ENCODE measurements at places on chromosomes 7 and 10.

DNA sequence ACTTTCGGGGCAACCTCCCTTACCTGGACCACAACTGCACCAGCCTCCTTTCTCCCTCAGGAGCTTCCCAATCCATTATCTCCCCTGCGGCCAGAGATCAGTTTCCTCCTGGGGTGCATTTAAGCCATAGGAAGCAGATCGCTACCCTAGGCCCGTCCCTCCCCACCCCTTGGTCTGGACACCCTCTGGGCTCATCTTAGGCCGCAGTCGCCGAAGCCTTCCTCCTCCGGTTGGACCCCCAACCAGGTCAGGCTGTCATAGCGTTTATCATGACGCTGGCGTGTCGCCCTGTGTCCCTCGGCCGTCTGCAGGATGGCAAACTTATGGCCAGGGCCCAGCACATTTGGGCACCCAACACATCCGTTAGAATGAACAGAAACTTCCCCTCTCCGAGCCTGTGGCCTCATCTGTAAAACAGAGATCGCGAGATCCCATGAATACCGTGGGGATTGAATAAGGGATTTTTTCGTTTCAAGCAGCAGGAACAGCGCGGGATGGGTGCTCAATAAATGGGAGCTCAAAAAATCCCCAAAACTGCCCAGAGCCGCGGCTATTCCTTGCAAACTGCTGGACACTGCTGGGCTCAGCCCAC, 669 bp upstream of the AP5Z1 start:
- DNase-seq: peak; percentile 66

GRCh38 chr7:65554-65953, 126.8 kb upstream of the FAM20C start:
- peak; percentile 66 for DNase-seq

DNA sequence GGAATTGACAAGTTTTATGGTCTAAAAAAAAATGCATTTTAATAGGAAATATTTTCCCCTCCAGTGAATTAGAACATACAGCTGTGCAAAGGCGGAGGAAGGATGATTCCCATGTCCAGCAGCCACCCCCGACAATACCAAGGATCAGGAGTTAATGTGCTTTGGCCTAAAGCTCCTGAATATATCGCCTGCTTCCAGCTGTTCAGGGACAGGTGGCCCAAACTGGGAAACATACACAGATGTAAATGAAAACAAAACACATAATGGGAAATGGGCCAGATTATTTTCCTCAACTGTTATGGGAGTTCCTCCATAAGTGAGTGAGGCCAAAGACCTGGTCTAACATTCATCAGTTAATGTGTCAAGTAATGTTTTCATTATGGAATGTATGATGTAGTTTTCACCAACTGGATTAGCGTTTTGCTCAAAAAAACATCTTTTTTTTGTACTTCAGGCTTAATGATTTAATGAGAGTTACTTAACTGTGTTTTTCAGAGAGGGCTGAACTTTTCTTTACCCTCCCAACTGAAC, 55.1 kb upstream of the LAMB1 start:
- no peak for DNase-seq

DNA sequence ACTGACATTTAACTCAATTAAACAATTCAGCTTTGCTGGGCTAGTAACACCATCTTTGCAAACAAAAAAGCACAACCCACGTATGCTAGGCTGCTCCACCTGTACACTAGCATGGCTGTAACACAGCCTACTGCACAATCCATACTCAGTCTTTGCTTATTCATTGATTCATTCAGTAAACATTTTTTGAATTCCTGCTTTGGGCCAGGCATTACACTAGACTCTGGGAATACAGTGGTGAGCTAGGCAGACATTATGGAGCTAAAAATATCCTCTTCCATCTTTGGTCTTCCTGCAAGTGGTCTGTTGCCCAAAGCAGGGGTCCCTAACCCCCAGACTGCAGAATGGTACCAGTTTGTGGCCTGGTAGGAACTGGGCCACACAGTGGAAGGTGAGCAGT, 9.9 kb downstream of the CNNM1 start:
- DNase-seq: peak; percentile 30

DNA sequence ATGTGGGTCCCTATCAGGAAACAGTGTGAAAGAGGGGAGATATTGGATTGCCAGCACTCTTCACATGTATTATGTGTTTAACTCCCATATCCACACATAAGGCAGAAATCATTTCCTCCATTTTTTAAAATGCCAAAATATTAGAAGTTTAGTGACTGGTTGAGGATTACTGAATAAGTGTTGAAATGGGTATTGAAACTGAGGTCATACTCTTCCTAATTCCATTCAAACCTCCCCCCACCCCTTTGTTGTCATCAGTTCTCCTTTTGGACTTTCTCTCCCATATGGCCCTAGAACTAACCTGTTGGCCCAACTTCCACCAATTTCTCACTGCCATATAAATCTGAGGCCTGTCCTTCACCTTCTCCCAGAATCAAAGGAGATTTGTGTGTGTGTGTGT, 81.6 kb downstream of the EVX1 start:
- no peak for DNase-seq

GRCh38 chr7:35754741-35755140, 46.1 kb upstream of the SEPTIN7 start:
- DNase-seq: no peak

GRCh38 chr7:17415955-17416354, 117.5 kb downstream of the AHR start:
- DNase-seq: peak; percentile 54

GRCh38 chr10:14382022-14382421, 51.3 kb upstream of the FRMD4A start:
- peak; percentile 80 for DNase-seq

DNA sequence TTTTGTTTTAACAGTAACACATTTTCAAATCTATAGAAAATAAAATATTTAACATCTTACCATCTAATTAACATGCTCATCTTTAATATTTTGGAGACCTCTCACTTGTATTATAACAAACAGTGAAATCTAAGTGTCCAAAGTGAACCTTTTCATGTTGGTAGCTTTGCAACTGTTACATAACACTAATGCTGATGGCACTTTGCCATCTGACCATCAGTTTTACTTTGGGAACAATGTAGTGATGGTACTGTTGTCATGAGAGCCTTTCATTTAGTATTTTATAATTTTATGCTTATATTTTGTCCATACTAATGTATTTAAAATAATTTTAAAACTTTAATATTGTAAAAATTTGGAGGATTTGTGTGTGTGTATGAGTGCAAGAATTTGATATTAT, 1017.0 kb upstream of the KCND2 start:
- no peak for DNase-seq

DNA sequence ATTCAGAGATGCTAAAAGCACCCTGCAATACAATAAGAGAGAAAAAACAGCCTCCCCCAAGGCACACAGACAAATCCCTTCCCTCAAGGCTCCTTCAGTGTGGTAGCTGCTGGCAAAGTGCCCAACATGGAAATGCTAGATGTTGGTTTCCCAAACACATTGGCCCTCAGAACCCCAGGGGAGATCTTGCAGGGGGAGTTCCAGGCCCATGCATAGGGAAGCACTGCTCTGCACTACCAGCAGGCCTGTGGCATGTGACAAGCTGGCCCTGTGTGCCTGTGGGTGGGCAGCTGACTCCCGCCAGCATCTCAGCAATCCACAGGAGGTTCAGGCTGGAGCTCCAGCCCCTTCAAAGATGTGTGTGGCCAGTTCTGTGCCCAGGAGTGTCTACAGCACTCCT, 16.8 kb upstream of the CSGALNACT2 start:
- DNase-seq: no peak

GRCh38 chr7:95905167-95905566, 132.8 kb downstream of the DYNC1I1 start:
- no peak for DNase-seq

- DNase-seq: no peak
Observed at GRCh38 chr7:142805350-142806021, 34.7 kb downstream of the PRSS2 start.

- no peak for DNase-seq
Observed at GRCh38 chr10:75738924-75739323, 307.5 kb downstream of the LRMDA start.

DNA sequence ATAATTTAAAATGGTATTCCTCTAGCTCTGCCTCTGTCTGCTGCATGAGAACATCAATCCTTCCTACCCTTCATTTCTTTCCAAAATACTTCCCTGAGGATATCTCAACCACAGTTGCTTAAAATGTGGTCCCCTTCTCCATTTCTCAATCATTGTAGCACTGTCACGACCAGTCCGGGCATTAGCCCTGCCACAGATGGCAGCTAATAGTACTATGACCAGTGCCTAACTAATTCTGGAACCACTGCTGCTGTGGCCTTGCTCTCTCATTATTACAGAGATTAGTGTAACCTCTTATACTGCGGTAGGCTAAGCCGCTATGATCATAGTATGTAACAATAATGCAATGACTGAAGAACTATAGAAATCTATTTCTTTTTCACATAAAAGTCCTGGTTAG, 66.0 kb downstream of the REEP3 start:
- no peak for DNase-seq

GRCh38 chr7:101915000-101915399, 97.6 kb downstream of the CUX1 start:
- no peak for DNase-seq

- DNase-seq: no peak
Observed at GRCh38 chr7:50315739-50316671, 11.5 kb downstream of the IKZF1 start.

- DNase-seq: no peak
Observed at GRCh38 chr10:68566955-68567354, 6.8 kb downstream of the TET1 start.

DNA sequence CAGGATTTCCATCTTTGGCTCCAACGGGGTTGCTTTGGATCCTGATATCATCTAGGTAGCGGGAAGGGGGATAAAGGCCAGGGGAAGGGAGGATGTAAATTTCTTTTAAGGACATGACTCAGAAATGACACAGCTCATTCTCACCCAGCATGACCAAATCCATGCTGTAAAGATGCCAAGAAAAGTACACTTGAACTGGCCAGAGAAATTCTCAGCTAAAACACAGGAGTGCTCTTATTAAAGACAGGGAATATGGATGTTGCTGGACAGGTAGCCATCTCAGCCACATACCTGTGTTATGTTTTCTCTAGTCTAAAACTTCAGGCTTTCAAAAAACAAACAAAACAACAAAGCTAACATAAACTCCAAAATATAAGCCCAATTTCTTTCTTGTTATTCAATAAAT, 68.3 kb downstream of the NAMPT start:
- peak; percentile 94 for DNase-seq

DNA sequence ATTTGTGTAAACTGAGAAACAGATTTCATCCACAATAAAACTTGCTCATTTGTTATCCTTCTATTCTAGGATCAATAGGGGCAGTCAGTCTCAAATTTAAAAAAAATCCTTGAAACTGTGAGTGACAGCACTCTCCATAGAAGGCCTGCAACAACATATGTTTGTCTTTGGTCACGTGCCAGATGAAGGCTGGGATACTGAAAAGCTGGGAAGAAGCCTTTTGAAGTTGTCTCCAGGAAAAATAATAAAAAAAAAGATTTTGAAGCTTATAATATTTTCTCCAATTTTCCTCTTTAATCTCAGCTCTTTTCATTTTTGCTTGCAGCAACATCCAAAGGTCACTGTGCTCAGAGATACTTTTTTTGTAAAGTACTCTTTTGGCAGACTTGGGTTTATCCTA, 128.6 kb upstream of the SLC26A5 start:
- DNase-seq: no peak

DNA sequence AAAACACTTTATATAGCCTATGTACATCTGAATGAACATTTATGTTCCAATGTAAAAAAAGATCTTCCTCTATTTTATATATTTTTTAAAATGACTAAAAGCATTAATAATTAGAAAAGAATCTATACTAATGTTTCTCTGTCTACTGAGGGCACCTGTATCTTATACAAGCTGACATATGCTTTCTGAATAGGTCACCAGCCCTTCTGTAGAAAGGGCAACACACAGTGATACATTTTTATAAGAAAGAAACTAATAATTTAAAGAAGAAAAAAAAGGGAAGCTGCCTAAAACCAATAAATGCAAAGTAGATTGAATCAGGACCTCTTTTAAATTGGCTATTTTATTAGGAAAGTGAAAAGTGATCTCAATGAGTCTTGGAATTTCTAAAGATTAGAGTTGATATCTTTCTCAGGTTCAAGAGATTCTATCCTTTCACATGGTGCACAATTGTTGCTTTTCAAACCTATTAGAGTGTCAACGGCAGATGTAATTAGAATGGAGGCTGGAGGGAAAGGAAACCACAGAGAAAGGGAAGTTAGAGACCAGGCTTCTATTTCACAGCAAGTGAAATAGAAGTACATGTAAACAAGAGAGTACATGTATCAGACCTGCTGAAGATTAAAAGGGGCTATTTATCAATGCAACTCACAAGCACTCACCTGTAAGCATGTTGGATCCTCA, 6.3 kb downstream of the MTPN start:
- no peak for DNase-seq

- no peak for DNase-seq
Observed at GRCh38 chr10:9229702-9230244, 1175.3 kb downstream of the GATA3 start.

DNA sequence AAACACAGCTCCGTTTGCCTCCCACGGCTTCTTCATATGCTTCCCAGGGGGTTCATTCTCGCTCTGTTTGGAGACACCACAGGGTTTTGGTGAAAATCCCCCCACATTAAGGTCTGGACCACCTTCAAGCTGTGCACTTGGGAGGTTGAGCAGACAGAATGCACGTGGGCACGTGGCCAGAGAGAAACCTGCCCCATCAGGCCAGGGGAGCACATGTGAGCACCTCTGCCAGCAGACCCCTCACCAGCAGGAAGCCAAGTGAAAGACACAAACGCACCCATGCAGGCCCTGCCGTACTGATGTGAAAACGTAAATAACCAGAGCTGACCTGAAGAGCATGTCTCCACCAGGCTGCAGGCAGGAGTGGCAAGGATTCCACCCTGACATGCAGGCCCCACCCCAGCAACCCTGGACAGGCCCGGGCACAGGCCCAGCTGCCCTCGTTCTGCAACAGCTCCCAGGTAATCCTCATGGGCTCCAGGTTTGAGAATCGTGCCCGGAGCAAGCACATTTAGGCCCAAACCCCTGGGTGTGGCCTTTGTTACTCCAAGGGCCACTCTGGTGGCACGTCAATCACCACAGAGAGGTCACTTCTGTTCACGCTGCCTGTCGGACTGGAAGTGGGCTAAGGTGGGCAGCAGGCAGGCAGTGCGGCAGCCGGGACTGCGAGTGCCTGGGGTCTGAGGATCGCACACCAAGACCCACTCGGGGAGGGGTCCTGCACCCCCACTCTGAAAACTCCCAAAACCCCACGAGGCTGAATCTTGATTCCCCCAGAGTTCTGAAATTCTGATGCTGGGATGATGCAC, 184.4 kb downstream of the PTPRN2 start:
- no peak for DNase-seq

DNA sequence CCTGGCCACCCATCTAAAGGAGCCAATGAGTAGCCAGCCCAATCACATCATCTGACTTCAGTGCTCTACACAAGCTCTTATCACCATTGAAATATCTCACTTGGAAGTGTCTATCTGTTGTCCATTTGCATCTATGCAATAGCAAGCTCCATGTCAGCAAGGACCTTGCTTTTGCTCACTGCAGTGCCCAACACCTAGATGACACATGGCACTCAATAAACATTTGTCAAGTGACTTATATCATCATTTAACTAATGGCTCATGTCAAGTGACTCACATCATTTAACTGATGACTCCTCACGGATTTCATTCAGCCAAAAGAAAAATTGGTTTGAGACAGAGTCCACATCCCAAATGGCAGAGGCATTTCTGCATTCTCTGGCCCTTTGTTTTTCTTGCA, 92.9 kb upstream of the ADAM12 start:
- DNase-seq: no peak

- DNase-seq: peak; percentile 0
Observed at GRCh38 chr10:66586073-66586472, 339.8 kb upstream of the LRRTM3 start.

- no peak for DNase-seq
Observed at GRCh38 chr7:44111761-44112160, 7.6 kb downstream of the AEBP1 start.

GRCh38 chr10:33286157-33286934, 48.1 kb downstream of the NRP1 start:
- DNase-seq: no peak

All from astrocyte (in vitro differentiated cells and primary cell).